ENCODE measurements at places on chromosomes 16 and 17.

- DNase-seq, result no peak
Observed at GRCh38 chr16:1890024-1890707, 18.2 kb upstream of the MEIOB start.

GRCh38 chr16:87507351-87508069 lies 14.7 kb upstream of the ZCCHC14 start:
- DNase-seq, result no peak

DNA sequence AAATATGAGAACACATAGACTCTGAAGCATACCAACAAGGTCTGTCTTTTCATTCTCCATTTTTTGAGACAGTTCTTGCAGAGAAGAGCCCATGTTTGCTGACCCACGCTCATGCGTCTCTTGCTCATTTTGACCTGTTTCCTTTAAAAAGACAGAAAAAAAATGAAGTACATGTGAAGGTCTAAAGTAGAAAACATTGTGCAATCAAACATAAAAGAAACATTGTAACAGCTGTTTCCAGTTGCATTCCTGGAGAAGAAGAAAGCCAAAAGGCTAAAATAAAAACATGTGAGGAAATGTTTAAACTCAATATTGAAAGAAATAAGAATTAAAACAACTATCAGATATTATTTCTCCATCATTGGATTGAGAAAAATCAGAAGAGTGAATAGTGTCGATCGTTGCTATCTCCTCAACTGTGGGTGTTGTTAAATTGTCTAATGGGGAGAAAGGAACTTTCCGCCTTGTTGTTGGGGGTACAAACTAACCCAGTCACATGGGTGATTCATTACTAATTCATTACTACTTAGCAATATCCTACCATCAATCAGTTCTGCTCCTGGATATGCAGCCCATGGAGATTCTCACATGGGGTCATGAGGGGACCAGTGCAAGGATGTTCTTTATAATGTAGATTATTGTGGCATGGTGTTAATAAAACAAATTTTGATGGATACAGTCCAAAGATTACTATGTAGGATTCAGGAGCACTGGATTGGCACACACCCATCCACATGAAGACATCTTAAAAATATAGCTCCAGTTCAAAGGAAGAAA lies 9.5 kb downstream of the ABCA9 start:
- no peak for DNase-seq

- DNase-seq, result no peak
Observed at GRCh38 chr17:34173241-34173640, 81.8 kb upstream of the CCL2 start.

GRCh38 chr17:61412143-61412859 lies 12.7 kb downstream of the TBX2 start:
- DNase-seq, result peak; percentile 77

- no peak for DNase-seq
Observed at GRCh38 chr17:49631496-49631895, 46.4 kb downstream of the SPOP start.

DNA sequence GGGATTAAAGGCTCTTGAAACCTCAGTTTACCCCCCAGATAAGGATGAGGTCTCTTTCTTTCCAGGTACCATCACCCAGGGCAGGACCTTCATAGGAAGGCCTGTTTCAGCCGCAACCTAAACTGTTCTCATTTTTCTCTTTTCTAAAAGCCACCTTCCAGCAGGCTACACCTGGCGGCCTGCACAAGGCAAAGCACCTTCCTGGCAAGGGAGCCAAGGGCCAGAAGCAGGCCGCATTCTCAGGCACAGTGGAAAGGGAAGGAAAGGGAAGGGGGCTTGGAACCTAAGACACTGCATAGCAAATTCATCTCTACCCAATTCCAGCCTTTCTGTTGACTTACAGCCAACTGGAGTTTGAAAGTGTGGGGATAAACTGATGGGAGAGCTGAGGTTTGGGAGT lies 8.9 kb upstream of the NDEL1 start:
- no peak for DNase-seq

DNA sequence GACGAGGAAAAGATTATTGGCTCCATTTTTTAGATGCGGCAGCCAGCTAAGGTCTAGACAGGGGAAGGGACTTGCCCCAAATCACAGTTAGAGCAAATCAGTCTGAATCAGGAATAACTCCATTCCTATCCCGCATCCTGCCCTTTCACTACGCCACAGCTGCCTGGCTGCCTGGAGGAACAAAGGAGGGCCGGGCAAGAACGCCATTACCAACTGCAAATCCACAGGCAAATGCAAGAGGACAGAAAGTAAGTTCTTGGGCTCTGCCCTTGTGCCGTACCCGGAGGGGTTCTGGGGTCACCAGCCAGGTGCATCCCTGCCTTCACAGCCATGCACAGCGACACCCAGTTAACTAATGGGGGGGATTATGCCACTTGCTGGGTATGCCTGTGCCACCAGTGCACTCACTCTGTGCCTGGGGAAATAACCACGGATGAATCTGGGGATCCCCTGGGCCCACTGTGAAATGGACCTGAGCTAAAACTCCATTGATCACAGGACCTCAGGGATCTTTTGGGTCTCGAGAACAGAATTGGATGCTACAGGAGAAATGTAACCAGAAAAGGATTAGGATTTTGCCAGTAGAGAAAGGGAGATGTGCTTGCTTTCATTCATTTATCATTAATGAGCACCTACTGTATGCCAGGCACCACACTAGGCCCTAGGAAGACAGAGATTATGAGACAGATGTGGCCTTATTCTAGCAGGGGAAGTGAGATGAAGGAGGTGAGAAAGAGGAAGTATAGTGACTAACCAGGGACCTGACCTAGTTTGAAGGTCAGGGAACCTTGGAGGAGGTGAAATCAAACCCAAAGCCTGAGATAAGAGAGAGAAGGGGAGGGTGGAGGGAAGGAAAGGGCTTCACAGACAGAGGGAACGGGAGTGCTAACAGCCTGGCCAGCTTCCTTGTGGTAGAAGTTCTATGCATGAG lies 17.7 kb downstream of the BCL7C start:
- peak; percentile 66 for DNase-seq

- DNase-seq, result no peak
Observed at GRCh38 chr16:9264067-9264466, 172.6 kb downstream of the HAPSTR1 start.

DNA sequence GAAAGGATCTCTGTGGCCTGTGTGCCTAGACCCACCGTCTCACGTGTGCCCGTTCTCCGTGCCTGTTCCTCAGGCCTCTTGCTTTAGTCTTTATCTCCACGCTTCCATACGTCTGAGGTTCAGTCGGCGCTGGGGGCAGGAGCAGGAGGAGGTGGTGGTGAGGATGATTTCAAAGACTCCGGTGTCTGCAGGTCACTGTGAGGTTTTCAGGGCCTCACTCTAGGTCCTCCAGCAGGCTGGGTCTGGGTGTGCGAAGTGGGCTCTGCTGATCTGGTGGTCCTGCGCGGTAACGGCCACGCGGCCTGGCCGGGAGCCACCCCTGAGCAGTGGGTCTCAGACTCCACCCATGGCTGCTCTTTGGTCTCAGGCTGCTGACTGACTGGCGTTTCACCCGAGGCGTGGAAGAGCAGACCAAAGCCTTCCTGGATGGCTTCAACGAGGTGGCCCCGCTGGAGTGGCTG lies 14.4 kb upstream of the CLEC18A start:
- no peak for DNase-seq

- DNase-seq, result no peak
Observed at GRCh38 chr16:79928142-79928873, 327.8 kb upstream of the MAF start.
